ENCODE measurements at places on chromosomes 11 and 22. TPM values are rescaled to one million over a fixed set of nuclear protein-coding genes. Genes with fewer than 3 reads are reported as not detected.

The SLC22A25 gene
- not detected for total RNA-seq

The MS4A6E gene
- not detected for total RNA-seq

The C11orf16 gene
- total RNA-seq: not detected

The TEAD1 gene
- total RNA-seq: 0.15 TPM

- no peaks in the 10 kb centered on the region for H3K36me3 ChIP-seq
- H3K27me3 ChIP-seq: no peaks in the 10 kb centered on the region
- H3K4me1 ChIP-seq: no peaks in the 10 kb centered on the region
- H3K27ac ChIP-seq: no peak overlapping the region
- no peak for DNase-seq
These were observed 677.0 kb downstream of the NELL1 start for GRCh38 chr11:21346361-21346760.

- H3K36me3 ChIP-seq: no peaks in the 10 kb centered on the region
- peaks cover 7% of the 10 kb centered on the region for H3K4me1 ChIP-seq
- peaks cover 12% of the 10 kb centered on the region for H3K27me3 ChIP-seq
- H3K27ac ChIP-seq: no peak overlapping the region
These were observed 107.8 kb upstream of the RASSF10 start for GRCh38 chr11:12901272-12901671.

DNA sequence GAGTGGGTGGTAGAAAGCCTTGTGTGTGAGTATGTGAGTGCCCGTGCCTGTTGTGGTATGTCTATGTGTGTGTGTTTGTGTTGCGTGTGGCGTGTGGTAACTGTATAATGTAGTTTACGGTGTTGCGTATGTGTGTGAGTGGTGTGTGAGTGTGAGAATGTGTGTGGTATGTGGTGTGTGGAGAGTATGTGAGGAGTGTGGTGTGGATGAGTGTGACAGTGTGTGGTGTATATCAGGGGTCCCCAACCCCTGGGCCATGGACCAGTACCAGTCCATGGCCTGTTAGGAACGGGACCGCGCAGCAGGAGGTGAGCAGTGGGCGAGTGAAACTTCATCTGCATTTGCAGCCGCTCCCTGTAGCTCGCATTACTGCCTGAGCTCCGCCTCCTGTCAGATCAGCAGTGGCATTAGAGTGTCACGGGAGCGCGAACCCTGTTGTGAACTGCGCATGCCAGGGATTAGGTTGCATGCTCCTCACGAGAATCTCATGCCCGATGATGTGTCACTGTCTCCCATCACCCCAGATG, 5.7 kb downstream of the UPK3A start:
- no peak overlapping the region for H3K27ac ChIP-seq
- H3K27me3 ChIP-seq: peaks cover 7% of the 10 kb centered on the region
- DNase-seq: no peak
- H3K36me3 ChIP-seq: no peaks in the 10 kb centered on the region
- no peak overlapping the region for H3K4me3 ChIP-seq

- H3K36me3 ChIP-seq: peaks cover 5% of the 10 kb centered on the region
- H3K4me3 ChIP-seq: no peak overlapping the region
- H3K4me1 ChIP-seq: peaks cover 34% of the 10 kb centered on the region
- H3K27me3 ChIP-seq: no peaks in the 10 kb centered on the region
These were observed 3.6 kb downstream of the RIN1 start for GRCh38 chr11:66332371-66333219.

GRCh38 chr11:119750056-119750455, 21.1 kb upstream of the NECTIN1 start:
- no peaks in the 10 kb centered on the region for H3K36me3 ChIP-seq
- no peaks in the 10 kb centered on the region for H3K4me1 ChIP-seq
- H3K4me3 ChIP-seq: no peak overlapping the region
- no peak for DNase-seq
- no peak overlapping the region for H3K27ac ChIP-seq

DNA sequence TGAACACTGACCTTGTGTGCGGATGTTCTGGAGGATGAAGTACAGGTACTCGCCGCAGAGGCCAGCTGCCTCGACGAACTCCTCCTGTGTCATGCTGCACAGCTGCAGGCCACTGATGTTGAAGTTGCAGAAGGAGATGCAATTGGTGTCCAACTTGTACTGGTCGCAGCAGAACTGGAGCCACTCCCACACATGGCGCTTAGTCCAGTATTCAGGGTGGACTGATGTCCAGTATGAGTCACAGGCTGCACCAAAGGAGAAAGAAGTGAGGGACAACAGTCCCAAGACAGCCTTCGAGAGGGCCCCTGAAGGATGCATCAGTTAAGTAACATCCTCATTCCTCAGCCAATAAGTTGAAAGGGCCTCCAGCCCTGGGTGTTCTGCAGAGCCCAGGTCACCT, 20.1 kb downstream of the ELF5 start:
- H3K27ac ChIP-seq: no peak overlapping the region
- peaks cover under 1% of the 10 kb centered on the region for H3K27me3 ChIP-seq
- no peaks in the 10 kb centered on the region for H3K4me1 ChIP-seq
- H3K4me3 ChIP-seq: no peak overlapping the region
- no peak for DNase-seq

DNA sequence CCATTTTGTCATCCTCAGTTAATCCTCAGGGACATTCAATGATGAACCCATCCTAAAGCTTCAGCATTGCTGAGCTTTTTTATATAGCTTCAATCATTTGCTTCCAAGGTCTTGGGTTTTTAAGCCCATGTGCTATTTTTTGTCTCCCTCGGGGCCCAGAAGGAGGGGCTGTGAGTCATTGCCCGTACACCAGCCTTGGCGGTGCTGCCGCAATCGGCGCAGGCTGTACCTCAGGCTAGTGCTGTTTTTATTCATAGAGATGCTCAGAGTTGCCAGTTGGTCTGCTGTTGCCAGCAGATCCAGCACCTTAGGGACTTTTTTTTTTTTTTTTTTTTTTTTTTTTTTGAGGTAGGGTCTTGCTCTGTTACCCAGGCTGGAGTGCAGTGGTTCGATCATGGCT, 35.5 kb downstream of the ACO2 start:
- no peaks in the 10 kb centered on the region for H3K27me3 ChIP-seq
- no peak for DNase-seq
- H3K4me3 ChIP-seq: no peak overlapping the region
- H3K27ac ChIP-seq: no peak overlapping the region

GRCh38 chr11:4393209-4393857, at the start of gene TRIM21:
Gene TRIM21, minus strand, starts transcription at chr11:4393702. Its CDS starts 3,293 bp downstream, at chr11:4390409.
- peaks cover 1% of the 10 kb centered on the region for H3K27me3 ChIP-seq
- peak within 1 kb of the TSS; percentile 94 for H3K27ac ChIP-seq
- peaks cover 48% of the 10 kb centered on the region for H3K4me1 ChIP-seq
- peak; percentile 94 for DNase-seq
- H3K4me3 ChIP-seq: peak within 1 kb of the TSS; percentile 89

DNA sequence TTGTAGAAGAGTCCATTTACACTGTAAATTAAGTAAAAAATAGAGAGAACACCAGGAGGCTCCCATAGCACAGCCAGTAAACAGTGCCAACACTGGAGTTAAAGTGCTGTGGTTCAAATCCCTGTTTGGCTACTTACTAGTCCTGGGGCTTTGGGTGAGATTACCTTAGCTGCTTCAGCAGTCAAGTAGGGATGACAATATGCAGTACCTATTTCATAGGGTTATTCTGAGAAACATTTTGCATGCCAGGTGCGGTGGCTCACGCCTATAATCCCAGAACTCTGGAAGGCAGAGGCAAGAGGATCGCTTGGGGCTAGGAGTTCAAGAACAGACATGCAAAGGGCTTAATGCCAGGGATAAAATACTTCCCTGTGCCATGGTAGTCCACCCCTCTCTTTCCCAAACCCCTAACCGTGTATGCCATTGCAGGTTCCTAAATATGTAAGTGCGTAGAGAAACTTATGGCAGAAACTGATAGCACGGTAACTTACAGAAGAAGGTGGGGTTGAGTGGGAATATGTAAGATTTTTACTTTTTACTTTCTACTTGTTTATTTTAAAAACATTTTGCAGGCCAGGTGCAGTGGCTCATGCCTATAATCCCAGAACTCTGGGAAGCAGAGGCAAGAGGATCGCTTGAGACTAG, 86.4 kb upstream of the PICALM start:
- DNase-seq: no peak
- H3K36me3 ChIP-seq: no peaks in the 10 kb centered on the region
- no peaks in the 10 kb centered on the region for H3K27me3 ChIP-seq
- H3K4me1 ChIP-seq: peaks cover 47% of the 10 kb centered on the region
- no peak overlapping the region for H3K27ac ChIP-seq

DNA sequence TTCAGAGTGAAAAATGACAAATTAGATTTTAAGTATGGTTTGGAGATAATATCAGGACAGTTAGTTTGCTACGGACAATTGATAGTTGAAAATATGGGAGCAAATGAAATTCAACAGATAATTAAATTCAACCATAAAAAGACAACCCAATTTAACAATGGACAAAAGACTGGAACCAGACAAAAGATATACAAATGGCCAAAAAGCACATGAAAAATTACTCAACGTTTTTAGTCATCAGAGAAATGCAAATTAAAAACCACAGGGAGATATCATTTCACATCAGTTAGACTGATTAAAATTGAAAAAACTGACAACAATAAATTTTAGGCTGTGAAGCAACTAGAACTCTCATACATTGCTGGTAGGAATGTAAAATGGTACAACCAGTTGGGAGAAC, 27.2 kb downstream of the SIK2 start:
- H3K4me1 ChIP-seq: peaks cover 13% of the 10 kb centered on the region
- no peaks in the 10 kb centered on the region for H3K27me3 ChIP-seq
- DNase-seq: no peak
- H3K27ac ChIP-seq: no peak overlapping the region
- no peak overlapping the region for H3K4me3 ChIP-seq
- H3K36me3 ChIP-seq: peaks cover 23% of the 10 kb centered on the region
